ENCODE measurements at places on chromosomes 11 and 22.

GRCh38 chr11:123590296-123590912 lies 64.0 kb downstream of the SCN3B start:
- DNase-seq, result no peak

- DNase-seq, result no peak
Measured at GRCh38 chr11:62477927-62478326, 59.1 kb downstream of the SCGB1A1 start.

- DNase-seq, result no peak
Measured at GRCh38 chr11:2271327-2272227, 1.2 kb upstream of the ASCL2 start.

DNA sequence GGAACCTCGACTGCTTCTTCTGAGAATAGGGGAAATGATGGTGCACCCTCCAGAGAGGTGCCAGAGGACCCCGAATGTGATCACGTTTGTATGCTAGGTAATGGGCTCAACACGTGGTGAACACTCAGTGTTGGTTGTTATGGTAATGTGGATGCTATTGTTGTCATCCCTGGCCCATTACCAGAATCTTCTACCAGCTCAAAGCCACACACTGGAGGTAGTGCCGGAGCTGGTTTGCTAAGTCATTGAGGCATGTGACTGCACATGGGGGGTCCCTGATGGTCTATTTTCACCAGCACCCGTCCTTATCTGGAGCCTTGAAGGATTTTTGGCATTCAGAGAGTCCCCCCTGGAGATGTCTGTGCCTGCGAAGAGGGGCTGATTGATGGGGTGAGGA lies 119.1 kb upstream of the CD82 start:
- no peak for DNase-seq

- no peak for DNase-seq
Measured at GRCh38 chr11:18088966-18089365, 16.9 kb downstream of the SAAL1 start.

GRCh38 chr11:7936615-7937014 lies 4.9 kb downstream of the OR10A3 start:
- no peak for DNase-seq

DNA sequence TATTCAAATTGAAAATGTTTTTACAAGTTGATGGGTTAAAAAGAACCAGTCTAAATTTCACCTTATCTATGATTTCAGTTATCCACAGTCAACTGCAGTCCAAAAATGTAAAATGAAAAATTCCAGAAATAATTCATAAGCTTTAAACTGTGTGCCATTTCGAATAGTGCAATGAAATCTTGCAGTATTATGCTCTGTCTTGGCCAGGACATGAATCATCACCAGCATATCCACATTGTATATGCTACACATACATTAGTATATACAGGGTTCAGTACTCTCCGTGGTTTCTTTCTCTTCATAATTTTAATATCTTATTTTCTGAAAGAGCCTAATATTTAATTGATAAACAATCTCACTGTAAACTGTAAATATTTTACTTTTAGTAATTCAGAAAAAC lies 45.9 kb downstream of the ARHGAP32 start:
- DNase-seq, result no peak

GRCh38 chr11:19553683-19554333 lies 158.8 kb upstream of the NAV2 start:
- peak; percentile 43 for DNase-seq

DNA sequence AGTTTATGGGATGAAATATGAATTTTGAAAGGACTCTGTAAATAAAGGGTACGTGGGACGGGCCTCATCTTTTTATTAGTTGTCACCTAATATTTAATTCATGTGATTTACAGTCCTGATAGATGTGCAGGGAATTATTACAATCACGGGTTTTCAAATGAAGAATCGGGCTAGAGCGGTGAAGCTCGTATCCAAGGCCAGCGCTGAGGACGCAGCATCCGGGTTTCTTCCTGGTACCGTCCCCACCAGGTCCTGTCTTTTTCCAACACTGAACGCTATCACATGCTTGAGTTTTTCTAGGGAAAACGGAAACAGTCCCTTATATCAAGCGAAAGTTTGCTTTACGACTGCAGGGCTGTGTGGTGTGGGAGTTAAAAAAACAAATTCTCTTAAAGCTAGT lies 787 bp downstream of the SMDT1 start:
- DNase-seq, result no peak

DNA sequence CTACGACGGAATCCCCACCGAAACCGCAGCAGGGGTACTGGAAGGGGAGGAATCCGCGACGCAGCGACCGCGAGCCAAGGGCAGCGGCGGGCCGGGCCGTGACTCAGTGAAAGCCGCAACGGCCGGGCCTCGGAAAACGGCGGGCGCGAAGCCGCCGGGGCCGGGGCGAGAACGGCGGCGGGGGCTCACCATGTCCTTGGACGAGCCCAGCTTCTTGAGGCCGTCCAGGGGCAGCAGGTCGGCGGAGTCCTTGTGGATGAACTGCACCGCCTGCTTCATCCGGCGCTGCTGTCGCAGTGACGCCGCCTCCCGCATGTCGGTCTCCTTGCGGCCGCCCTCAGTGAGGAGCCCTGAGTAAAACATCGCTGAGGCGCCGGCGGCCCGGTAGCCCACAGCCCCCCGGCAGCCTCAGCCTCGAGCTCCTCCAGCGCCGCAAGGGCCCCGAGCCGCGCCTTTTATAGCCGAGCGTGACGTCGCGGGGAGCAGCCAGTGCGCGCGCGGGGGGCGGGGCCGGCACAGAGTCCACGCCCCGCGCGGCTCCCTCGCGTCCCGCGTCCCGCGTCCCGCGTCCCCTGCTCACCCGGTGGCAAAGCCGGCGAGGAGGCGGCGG lies at the start of gene NRIP3:
NRIP3 (minus strand) TSS at position 429 of the 610 bp plus-strand sequence; CDS start at position 363, 66 bp downstream.
- peak; percentile 32 for DNase-seq

DNA sequence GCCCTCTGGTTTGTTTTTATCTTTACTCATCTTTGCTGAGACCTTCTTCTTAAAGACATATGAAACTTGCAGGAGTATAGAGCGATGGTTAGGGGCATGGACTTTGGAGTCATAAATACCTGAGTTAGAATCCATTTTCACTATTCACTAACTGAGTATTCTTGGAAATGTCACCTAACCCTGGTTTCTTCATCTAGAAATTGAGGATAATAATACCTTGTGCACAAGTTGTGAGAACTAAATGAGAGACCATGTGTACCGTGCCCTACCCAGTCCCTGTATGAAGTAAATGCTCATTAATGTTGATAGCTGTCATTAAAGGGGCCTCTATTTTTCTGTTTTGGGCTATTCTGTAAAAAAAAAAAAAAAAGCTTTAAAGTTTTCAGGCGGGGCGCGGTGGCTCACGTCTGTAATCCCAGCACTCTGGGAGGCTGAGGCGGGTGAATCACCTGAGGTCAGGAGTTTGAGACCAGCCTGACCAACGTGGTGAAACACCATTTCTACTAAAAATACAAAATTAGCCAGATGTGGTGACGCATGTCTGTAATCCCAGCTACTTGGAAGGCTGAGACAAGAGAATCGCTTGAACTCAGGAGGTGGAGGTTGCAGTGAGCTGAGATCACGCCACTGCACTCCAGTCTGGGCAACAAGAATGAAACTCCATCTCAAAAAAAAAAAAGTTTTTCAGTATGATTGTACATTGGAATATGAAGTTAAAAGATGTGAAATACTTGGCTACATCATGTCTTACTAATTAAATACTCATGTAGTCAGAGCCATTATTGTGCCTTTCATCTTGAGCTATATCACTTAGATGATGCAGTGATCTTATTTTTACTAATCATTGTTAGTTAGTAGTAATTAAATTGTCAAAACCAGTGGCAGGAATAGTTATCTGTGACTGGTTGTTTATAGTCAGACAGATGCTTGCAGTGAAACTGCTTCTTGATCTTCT lies 95.0 kb downstream of the AMOTL1 start:
- no peak for DNase-seq

- DNase-seq, result no peak
Measured at GRCh38 chr22:50140615-50141014, 29.9 kb upstream of the PANX2 start.

DNA sequence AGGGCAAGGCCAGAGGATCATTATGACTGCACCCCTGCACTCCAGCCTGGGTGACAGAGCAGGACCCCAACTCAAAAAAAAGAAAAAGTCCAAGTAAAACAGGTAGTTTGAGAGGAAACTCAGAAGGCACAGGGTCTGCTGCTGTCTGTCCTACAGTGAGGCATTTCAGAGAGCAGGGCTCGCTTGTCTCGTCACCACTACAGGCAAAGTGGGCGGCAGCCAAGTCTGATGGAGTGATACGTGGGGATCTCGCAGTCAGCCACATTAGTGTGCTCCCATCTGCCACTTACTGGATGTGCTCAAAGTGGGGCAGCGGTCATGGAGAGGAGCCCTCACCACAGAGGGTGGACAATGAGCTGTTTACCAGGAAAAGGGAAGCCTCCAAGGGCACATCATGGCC lies 42.1 kb downstream of the PI4KA start:
- DNase-seq, result no peak

DNA sequence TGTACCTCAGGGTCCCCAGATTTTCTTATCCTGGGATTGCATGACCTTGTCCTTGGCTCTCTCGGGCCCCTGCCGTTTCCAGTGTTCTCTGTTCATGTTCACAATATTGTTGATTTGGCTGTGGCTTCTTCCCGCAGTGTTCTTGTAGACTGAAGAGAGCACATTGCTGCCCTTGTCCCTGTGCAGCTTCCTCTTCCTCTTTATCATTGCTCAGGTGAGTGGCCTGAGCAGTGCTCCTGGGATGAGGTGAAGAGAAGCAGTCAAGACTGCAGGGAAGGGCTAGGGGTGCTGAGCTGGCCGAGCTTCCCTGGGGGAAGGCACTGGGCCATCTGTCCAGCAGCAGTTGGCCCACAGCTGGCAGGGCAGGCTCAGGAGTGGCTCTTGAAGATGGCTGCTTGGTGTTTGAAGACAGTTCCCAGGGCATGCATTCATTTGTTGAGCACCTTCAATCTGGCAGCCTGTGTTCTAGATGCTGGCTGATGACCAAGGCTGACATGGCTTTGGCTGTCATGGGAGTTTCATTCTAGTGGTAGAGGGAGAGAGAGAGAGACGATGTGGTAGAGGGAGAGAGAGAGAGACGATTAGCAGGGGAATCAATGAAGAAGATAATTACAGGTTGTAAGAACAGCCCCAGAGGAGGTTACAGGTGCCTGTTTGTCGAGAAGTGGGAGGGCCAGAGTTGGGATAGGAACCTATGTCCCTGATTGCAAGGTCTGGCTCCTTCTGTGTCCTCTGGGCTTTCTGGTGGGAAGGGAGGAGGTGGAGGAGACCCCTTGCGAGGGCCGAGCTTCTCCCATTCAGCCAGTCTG lies 17.4 kb downstream of the BMAL1 start:
- DNase-seq, result no peak

GRCh38 chr22:46251816-46252380 lies 1.8 kb upstream of the CDPF1 start:
- no peak for DNase-seq

- peak; percentile 66 for DNase-seq
Measured at GRCh38 chr11:47248664-47249377, at the start of gene ACP2. Gene ACP2 (minus strand): TSS chr11:47248814. CDS start chr11:47248789, 25 bp downstream.

DNA sequence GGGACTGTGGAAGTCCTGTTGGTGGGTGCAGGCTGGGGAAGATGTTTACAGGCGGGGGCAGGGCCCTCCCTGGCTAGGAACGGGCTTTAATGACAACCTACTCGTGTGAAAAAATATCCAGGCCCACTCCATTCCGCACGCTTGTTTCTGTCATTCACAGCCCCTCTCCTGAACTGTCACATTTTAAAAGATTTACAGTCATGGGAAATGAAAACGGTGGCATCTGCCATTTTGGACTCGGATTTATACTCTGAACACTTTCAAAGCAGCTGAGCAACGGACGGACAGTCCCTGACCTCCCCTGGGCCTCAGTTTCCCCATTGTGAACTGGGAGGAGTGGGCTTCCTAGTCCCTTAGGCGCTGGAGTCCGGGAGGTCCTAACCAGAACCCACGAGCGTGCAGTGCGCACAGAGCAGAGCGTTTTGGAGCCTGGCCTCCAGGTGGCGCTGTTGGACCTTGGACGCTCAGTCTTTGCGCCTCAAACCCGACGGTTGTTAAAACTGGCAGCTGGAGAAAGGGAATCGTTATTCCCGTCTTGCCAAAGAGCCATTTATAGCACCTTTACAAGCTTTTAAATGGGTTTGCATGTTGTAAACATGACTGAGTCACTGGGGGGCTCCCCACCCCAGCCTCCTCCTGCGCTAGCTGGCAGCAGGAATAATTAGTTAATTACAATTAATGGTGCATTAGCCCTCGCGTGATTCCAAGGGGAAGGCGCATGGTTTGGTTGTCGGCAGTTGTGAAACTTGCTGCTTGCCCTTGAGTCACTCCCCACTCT lies 75.3 kb downstream of the FBLN1 start:
- DNase-seq, result peak; percentile 64

DNA sequence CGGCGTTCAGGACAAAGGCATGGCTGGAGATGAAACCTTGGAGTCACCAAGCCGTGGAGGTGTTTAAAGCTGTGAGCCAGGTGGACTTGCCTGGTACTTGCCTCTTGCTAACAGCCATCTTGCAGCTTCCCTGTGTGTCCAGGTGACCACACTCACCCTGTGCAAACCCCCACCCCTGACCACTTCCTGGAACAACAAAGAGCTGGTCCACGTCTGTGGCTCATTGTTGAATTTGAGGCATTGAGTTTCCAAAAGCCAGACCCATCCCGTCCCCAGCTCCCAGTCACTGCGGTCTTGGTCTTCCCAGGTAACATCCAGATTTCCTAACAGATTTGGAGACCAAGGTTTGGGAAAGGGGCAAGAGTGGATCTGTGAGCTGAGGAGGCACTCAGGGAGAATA lies 18.5 kb downstream of the DHCR7 start:
- no peak for DNase-seq

DNA sequence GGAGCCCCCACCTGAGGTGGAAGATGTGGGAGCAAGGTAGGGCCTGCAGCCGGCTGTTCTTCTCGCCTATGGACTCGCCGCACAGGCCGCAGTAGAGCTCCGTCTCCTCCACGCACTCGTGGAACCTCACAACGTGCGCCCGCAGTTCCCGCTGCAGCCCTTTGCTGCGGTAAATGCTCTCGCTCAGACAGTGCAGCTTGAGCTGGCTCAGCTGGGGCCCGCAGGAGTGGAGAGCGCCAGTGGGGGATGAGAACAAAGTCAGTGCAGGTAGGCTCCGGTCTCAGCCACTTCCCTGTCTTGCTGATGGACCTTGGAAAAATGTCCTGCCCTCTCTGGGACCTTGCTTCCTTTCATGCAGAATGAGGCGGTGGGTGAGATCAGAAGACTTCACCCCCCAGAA lies 10.2 kb downstream of the RAPSN start:
- DNase-seq, result no peak

GRCh38 chr11:22479971-22480720 lies 142.0 kb downstream of the SLC17A6 start:
- DNase-seq, result no peak

GRCh38 chr11:77557553-77557952 lies 32.2 kb upstream of the AQP11 start:
- DNase-seq, result no peak

Data from activated naive CD4-positive, alpha-beta T cell (primary cell).